ENCODE measurements at places on chromosomes 5 and 9.

DNA sequence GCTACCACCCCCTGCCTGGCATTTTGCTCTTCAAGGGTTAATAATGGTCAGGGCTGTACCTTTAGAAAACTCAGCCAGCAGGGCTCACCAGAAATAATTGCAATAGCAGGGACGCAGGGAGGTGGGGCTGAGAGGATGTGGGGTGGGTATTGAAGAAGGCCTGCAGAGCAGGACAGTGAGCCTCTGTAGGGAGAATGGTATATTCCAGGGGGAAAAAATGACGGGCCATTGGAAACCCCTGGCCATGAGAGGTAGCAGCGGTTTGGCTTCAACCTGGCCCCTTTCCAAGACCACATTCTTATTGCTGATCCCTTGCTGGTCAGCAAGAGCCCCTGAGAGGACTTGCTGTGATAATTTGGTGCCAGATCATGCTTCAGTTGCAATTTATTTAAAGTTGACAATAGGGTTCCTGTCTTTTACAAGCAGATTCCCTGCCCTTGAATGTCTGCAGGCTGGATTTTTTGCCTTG is 36.7 kb upstream of the CTNNA1 start:
- DNase-seq = peak; percentile 62

DNA sequence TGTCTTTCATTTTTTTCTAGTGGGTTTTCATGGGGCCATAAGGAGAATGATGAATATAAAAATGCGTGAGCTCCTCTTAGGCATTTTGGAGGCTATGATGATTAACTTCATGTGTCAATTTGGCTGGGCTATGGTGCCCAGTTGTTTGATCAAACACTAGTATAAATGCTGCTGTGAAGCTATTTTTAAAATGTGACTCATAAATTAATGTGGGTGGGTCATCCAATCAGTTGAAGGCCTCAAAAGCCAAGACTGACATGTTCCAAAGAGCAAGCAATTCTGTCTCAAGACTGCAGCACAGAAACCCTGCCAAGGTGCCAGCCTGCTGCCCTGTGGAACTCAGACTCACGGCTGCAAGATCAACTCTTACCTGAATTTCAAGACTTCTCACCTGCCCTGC is 24.4 kb upstream of the ICE1 start:
- no peak for DNase-seq

DNA sequence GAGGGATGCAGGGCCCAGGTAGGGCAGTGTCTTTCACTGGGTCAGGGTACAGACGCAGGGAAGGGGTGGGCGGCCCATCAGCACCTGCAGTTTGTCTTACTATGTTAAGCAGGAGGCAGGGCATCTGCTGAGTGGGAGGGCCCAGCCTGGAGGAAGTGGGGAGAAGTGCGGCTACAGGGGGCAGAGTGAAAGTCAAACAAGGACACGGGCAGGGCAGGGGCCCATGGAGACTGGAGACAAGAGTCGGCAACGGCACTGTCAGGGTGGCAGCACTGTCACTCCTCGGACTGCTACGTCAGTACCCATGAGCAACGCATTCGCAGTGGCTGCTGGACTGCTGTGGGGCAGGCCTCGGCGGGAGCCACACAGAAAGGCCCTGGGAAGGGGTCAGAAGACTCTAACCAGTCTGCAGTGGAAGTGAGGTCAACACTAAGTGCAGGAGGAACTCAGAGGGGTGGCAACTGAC is 19.7 kb downstream of the CAMSAP1 start:
- peak; percentile 72 for DNase-seq

DNA sequence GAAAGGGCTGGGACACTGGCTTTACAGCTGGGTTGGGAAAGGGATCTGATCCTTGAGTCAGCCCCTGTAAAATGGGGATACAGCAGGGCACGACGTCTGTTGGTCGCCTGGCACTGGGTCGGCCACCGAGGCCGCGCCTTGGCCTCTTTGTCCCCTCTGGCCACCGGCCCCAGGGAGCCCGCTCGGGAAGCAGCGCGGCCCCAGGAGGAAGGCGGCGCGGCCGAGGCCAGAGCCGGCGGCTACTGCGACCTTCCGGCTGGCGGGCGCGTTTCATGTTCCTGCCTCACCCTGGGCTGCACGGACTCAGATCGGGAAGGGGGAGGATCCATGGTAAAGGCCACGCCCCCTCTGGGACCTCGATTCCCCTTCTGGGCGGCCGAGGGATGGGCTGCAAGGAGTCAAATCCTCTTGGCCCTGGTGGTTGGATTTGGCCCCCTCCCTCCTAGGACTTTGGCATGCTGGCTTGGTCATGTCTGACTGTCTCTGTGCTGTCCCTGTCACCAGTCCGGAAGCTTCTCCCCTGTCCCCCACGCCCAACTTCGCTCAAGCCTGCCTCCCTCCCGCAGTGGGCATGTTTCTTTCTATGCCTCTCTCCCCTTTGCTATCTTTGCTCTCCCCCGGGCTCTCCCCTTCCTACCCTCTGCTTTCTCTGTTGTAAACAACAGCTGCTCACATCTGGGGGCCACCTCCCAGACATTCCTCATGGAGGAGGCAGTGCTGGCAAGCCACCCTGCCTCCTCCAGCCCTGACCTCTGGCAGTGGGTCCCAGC is 25.8 kb downstream of the FPGS start:
- DNase-seq = peak; percentile 98

DNA sequence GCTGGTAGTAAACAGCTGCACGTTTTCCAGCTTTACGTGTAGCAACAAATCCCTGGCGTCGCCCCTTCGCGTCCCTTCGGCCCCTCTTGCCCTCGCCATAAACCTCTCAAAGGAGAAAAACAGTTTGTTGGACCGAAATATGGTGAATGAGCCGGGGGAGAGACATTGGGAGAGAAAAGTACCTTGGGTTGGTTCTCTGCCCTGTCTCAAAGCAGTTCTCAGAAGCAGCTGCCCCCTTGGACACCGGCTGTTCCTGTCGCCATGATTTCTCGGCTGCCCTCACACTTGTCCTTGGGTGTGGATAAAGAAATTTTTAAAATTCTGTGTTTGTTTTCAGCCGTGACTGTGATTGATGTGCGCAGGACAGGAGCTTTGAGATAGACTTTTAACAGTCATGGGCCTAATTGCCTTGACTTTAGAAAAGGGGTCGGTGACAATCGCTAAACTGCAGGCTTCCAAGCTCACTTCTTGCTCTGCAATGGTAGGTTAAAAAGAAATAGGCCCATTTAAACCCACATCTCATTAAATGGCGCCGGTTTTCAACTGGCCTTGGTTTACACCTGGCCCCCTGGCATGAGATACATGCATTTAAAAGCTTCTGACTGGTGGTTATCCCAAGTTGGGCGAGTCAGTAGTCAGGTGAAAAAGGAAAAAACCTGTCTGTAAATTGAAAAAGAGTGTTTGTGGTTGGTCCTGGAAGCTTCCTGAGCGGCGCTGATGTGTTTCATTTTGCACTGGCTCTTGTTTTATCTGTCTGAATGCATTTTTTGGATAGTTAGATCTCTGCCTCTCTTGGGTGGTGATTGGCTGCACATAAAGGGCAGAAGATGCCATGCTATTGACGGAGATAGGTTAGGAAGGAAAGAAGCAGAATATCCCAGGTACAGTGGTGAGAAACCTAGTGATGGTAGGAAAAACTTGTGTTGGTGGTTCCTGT is 983 bp downstream of the RCL1 start:
- DNase-seq = no peak

DNA sequence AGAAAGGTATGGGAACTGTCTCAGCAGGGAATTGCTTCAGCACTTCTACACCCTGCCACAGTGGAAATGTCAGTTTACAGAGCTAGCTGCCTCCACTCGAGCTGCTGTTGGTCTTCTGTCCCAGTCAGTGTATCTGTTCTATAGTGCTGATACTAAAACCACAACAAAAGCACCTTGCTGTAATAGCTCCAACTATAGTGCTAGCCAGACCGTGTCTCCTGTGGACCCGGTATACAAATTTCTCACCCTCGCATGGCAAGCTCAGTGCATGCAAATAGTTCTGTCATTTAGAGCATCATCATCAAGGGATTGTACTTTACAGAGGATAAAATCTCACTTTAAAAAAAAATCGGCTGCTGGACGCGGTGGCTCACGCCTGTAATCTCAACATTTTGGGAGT is 51.5 kb upstream of the IQGAP2 start:
- no peak for DNase-seq

DNA sequence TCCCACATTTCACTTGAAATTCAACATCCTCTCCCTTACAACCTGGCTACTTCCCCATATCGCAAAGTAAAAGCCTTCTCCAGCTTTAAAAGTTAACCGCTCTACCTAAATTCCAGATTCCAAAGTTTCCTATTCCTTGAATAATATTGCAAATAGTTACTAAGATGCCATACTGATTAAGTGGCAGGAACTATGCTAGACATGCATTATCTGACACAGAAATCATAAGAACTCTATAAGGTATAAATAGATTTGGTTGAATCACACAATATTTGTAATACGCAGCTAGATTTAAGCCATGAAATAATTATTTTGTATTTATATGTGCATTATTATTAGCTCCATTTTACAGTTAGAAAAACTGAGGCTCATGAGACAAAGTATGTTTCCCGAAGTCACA is 92.8 kb downstream of the NFIB start:
- no peak for DNase-seq

DNA sequence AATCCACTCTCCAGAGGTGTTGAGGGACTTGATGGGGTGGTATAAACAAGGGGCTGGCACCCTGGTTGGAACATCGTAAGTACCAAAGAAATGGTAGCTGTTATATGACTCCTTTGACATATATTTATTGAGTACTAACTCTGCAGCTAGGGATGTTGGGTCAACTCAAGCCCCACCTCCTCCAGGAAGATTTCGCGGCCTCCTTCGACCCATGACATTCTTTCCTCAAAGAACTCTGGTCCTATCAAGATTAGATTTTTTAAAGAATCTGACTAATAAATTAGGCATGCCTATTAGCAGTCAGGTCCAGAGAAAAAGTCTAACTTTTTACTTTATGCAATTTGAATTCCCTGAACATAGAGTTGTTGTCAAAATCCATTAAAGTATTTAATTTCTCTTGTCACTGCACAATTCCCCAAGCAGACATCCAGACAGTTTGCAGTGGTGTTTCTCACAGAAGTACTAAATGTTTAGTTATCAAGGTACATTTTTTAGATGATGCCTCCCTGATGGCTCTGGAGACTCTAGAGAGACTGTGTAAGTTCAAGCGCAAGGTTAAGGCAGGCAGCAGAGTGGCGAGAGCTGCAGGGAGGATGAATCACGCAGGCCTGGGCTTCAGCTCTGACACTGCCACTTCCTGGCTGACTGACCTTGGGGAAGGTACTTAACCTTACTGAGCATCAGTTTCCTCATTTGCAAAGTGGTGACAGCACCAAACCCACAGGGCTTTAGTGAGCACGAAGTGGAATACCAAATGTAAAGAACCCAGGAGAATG is 209.6 kb downstream of the TTLL11 start:
- DNase-seq = peak; percentile 50

All from iPS-NIHi11 (cell line).